ENCODE measurements at places on chromosomes 6 and 20.

DNA sequence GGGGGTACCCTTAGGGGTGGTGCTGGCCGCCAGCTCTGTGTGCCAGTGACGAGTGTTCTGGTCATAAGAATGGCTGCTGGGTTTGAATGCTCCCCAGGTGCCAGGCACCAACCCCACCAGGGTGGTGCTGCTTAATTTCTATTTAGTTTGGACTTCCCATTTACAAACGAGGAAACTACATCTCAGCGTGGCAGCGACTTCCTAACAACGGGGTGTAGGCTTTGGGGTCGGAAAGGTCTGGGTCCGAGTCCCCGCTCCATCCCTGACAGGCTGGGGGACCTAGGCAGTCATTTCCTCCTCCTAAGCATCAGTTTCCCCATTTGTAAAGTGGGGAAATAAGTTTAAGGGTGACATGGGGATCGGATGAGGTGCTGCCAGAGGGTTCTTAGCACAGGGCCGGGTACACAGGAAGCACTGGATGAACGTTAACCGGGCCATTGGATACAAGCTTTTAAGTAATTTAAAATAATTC, 30.3 kb downstream of the CEBPB start:
- peak; percentile 67 for DNase-seq

- no peak for DNase-seq
Measured at GRCh38 chr6:36217946-36218345, 21.4 kb downstream of the BRPF3 start.

- DNase-seq, result no peak
Measured at GRCh38 chr6:149830731-149831307, 33.3 kb downstream of the LRP11 start.

DNA sequence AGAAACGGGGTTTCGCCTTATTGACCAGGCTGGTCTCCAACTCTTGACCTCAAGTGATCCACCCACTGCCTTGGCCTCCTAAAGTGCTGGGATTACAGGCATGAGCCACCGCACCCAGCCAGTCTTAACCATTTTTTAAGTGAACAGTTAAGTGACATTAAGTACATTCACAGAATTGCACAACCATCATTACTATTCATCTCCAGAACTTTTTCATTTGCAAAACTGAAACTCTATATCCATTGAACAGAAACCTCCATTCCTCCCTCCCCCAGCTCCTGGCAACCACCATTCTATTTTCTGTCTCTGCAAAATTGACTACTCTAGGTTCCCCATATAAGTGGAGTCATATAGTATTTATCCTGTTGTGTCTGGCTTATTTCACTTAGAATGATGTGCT, 59.7 kb downstream of the PLCB4 start:
- no peak for DNase-seq

DNA sequence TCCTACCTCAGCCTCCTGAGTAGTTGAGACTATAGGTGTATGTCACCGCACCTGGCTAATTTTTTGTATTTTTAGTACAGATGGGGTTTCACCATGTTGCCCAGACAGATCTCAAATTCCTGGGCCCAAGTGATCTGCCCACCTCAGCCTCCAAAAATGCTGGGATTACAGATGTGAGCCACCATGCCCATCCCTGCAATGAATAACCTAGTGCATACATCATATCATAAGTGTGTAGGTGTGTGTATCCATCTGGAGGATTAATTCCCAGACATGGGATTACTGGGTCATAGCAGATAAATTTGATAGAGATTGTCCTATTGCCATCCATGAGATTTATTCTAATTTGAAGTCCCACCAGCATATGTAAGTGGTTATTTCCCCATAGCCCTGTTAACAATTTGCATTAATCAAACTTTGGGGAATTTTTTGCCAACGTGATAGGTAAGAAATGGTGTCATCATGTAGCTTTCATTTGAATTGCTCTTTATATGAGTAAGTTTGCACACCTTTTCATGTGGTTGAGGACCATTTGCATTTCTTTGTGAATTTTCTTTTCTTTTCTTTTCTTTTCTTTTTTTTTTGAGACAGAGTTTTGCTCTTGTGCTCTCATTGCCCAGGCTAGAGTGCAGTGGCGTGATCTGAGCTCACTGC, 29.9 kb upstream of the BACH2 start:
- DNase-seq, result no peak

DNA sequence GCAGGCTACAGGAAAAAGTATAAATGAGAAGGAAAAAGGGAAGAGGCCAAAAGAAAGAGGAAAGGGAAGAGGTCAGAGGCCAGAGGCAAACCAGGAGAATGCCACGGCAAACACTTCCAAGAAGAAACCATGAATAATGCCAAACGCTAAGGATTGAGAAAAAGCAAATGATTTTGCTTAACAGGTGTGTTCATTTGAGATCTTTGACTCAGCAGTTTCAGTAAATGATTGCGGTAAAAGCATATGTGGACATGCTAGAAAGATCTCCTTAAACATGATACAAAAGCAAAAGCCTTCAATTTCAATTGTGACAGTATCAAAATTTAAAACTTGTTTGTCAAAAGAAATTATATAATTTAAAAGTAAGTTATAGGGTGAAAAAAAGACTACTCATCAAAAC, 70.6 kb downstream of the UBE3D start:
- peak; percentile 38 for DNase-seq

- DNase-seq, result no peak
Measured at GRCh38 chr6:160132776-160133338, 11.2 kb downstream of the SLC22A1 start.

- DNase-seq, result no peak
Measured at GRCh38 chr6:118780668-118781067, 113.3 kb upstream of the ASF1A start.

DNA sequence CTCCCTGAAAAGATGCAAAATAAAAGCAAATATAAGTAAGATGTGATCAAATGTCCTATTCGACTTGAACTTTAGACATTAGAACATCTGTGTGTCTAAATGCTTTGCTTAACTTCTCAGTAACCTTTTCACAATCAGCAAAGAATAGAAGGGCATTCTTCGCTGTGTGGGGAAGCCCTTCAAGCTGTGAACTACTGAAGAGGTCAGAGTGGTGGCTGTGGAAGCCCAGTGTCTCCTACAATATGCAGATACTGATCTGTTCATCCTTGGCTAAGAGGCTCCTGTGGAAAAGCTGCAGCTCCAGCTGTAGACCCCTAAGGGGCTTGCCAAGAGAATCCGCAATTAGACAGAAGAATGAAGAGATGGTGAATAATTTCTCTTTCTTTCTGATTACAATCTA, 400.3 kb upstream of the SASH1 start:
- no peak for DNase-seq

GRCh38 chr6:134495890-134496248, 178.0 kb upstream of the SGK1 start:
- no peak for DNase-seq

GRCh38 chr20:48682529-48683363, 145.1 kb downstream of the PREX1 start:
- DNase-seq, result no peak

DNA sequence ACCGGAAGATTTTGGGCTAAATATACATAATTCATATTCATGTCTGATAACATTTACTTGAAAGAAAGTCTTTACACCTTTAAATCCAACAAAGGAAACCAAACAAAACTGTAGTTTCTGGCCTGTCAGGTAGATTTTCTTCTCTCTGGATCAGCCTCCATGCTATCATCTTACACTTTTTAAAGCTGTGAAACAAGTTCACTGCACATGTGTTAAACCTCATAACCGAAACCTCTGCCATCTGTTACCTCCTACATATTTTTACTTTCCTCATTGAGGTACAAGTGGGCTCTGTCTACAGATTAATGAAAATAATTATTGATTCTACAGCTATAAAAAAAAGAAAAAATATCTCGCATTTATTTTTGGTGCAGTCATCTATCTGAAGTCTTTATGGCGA, 149.9 kb downstream of the RALGAPA2 start:
- no peak for DNase-seq

DNA sequence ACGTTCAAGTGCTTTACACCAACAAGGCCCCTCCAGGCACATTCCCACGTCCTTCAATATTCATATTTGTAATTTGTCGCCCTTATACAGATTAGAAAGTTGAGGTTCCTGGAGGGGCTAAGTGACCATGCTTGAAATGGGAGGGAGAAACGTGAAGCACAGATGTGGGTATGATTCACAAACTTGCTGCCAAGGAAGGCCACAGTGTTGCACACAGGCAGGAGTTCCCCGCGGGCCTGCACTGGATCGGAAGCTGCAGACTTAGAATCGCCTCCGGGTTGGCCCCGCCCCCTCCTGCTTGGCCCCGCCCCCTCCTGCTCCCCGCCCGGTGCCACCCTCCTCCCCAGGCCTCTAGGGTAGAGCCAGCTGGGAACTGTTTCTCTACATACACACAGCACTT, 58.2 kb upstream of the QKI start:
- DNase-seq, result peak; percentile 96

- DNase-seq, result no peak
Measured at GRCh38 chr6:167661552-167662044, 165.1 kb upstream of the AFDN start.

- DNase-seq, result no peak
Measured at GRCh38 chr6:74050921-74051320, 354.9 kb downstream of the CD109 start.

DNA sequence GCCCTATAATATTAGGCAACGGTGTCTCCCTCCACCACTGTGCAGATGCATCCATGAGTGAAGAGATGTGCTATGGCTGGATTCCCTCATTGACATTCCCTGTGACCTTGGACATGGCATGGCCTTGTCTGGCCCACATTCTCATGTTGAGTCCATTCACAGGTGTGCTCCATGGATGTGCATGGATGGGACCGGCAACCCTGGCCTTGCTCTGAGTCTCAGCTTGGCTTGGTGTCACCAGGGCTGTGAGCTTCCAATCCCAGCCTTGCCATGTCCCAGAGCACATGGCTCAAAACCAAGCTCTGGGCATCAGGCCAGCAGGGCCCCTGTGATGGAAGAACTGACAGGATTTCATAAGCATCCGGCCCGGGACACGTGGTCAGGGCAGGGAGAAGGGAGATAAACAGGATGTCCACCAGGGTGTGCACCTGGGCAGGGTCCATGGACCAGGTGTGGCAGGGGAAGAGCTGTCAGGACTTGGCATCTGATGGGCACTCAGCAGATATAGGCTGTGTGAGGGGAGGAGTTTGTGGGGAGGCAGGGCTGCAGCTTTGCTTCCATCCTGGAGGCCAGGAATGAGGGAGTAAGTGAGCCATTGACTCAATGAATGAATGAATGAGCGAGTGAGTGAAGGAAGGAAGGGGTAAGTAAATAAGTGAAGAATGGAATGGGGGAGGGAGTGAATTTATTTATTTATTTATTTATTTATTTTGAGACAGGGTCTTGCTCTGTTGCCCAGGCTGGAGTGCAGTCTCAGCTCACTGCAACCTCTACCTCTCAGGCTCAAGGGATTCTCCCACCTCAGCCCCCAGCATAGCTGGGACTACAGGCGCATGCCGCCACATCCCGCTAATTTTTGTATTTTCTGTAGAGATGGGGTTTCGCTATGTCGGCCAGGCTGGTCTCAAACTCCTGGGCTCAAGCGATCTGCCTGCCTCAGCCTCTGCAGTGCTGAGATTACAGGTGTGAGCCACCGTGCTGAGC, 15.7 kb downstream of the NRSN2 start:
- DNase-seq, result peak; percentile 95

DNA sequence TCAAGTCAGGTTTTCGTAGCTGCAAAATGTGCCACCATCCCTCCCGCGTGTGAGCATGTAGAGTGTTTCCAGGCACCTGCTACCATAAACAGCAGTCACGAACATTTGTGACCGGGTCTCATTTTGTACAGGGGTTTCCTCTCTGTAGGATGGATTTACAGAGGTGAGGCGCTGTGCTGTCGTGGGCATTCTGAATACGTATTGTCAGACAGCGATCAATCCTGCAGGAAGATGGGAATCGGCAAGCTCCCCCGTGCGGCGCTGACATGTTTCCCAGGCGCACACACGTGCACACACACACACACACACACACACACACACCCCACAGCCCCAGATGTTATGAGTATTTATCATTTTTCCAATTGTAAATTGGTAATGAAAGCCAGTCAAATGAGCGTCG, 15.8 kb downstream of the ANKRD60 start:
- DNase-seq, result no peak

- DNase-seq, result no peak
Measured at GRCh38 chr6:118630923-118631322, 20.5 kb downstream of the CEP85L start.

DNA sequence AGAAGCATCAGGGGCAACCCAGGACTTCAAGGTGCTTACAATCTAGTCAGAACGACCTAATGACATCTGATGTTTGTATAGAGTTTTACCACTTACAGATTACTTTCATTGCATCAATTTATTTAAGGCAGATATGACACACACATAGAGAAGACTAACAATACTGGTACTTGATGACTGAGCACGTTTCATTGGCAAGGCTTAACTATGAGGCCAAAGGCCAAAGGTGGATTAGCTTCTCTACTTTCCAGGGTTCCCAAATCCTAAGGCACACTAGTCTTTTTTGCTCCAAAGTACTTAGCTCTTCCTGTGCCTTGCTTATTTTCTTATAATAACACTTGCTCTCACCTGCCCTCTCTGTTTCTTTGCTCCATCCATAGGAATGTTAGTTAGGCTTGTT, 406.2 kb downstream of the ZFAND3 start:
- DNase-seq, result no peak

- no peak for DNase-seq
Measured at GRCh38 chr6:3136292-3137011, 17.9 kb downstream of the BPHL start.

- no peak for DNase-seq
Measured at GRCh38 chr6:24864343-24864742, 65.6 kb upstream of the ARMH2 start.

DNA sequence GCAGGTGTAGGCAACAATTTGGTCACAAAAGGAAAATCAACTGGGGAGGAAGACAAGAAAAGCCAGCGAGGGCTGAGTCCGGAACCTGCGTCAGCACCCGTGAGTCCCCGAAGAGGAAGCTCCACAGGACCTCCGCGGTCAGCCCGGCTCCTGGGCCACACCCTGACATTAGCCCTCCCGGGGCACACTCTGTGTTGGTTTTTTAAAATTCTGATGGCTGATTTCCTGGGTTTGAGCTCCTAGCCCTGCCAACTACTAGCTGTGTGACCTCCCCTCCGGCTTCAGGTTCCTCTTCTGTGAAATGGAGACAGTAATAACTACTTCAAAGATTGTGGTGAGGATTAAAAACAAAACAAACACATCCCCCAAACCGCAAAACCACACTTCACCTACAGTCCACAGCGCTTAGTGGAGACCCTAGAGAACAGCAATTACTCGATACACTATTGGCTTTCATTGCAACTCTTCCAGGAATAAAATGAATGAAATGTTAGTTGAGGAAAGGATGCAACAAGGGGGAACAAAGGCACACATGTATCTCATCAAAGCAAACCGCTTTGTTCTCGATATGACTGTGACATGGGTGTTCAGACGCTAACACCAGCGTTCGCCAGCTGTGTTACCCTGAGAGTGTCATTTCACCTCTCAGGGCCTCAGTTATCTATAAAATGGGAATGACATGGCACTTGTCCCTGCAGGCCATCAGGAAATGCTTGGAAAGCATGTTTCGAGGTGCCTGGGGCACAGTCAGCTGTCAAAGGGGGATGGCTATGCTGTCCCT, 985 bp downstream of the ZBP1 start:
- DNase-seq, result peak; percentile 69

Measured in suppressor macrophage (primary cell).